ENCODE measurements at places on chromosomes 16 and 17. TPM values are rescaled to one million over a fixed set of nuclear protein-coding genes. Genes with fewer than 3 reads are reported as not detected.

- DNase-seq: no peak
Observed at GRCh38 chr17:79053251-79053925, 21.2 kb upstream of the ENGASE start.

- DNase-seq: no peak
Observed at GRCh38 chr16:87496447-87496801, 3.6 kb upstream of the ZCCHC14 start.

- DNase-seq: no peak
Observed at GRCh38 chr17:73316919-73317505, 5.2 kb upstream of the CDC42EP4 start.

DNA sequence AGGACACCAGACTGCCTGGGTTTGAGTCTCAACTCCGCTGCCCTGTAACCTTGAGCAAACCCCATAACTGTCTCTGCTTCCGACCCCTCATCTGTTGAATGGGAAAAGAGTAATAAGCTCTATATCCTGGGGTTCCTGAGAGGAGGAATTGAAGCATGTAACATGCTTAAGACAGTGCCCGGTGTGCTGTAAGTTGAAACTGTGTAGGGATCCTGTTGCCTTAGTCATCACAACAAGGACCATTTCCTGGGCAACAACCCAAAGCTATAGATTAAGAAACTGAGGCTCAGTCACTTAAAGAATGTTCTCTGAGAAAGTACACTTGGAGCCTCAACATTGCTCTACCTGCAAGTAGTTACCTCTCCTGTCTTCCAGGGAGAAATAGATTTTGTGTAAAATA, 23.0 kb downstream of the CDH13 start:
- no peak for DNase-seq

DNA sequence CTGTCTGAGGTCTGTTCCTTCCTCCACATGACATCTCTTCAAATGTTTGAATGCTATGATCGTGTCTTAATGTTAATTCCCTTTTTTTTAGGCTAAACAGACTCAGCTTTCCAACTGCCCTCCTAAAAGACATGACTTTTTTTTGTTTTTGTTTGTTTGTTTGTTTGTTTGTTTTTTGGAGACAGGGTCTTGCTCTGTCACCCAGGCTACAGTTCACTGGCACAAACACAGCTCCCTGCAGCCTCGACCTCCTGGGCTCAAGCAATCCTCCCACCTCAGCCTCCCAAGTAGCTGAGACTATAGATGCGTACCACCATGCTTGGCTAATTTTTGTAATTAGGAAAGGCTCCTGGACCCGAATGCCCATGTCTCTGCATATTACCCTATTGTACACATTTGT, 176.5 kb downstream of the ABCA8 start:
- no peak for DNase-seq

DNA sequence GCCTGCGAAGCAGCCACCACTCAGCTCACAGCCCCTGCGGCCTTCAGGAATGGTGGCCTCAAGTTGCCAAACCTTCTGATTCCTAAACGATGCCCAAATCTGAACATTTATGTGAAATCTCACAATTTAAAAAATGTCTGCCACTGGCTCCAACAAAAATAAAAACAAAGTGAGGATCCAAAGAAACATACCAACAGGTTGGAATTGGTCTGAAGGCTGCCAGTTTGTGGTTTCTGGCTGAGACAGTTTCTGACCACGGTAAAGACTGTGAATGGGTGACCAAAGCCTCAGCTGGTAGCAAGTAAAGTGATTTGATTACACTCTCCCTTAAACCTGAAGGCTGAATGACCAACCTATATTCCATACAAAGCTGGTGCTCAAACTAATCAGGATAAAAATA, 24.9 kb downstream of the LITAFD start:
- DNase-seq: no peak

GRCh38 chr16:70258946-70259345, 7.2 kb upstream of the EXOSC6 start:
- DNase-seq: no peak

DNA sequence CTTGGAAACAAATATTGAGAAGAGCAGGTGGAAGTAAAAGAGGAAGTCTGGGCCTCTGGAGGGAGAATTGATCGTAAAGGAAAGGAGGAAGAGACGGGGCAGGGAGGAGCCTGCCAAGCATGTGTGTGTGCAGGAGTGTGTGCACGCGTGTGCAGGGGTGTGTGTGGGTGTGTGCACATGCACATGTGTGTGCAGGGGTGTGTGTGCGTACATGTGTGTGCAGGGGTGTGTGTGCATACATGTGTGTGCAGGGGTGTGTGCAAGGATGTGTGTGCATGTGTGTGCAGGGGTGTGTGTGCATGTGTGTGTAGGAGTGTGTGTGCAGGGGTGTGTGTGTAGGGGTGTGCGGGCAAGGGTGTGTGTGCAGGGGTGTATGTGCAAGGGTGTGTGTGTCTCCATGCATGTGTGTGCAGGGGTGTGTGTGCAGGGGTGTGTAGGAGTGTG, 10.0 kb downstream of the CEP295NL start:
- no peak for DNase-seq

GRCh38 chr17:45745601-45746494, 38.3 kb upstream of the CRHR1 start:
- no peak for DNase-seq

- DNase-seq: no peak
Observed at GRCh38 chr17:27621942-27622559, 8.9 kb upstream of the LGALS9 start.

DNA sequence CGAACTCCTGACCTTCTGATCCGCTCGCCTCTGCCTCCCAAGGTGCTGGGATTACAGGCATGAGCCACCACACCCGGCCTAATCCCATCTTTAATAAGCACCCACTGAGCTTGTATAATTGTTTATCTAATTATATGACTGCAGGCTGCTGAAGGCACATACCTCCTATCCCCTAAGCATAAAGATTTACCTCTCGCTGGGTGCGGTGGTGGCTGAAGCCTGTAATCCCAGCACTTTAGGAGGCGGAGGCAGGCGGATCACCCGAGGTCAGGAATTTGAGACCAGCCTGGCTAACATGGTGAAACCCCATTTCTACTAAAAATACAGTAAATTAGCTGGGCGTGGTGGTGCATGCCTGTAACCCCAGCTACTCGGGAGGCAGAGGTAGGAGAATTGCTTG, 20.1 kb upstream of the YWHAE start:
- no peak for DNase-seq

DNA sequence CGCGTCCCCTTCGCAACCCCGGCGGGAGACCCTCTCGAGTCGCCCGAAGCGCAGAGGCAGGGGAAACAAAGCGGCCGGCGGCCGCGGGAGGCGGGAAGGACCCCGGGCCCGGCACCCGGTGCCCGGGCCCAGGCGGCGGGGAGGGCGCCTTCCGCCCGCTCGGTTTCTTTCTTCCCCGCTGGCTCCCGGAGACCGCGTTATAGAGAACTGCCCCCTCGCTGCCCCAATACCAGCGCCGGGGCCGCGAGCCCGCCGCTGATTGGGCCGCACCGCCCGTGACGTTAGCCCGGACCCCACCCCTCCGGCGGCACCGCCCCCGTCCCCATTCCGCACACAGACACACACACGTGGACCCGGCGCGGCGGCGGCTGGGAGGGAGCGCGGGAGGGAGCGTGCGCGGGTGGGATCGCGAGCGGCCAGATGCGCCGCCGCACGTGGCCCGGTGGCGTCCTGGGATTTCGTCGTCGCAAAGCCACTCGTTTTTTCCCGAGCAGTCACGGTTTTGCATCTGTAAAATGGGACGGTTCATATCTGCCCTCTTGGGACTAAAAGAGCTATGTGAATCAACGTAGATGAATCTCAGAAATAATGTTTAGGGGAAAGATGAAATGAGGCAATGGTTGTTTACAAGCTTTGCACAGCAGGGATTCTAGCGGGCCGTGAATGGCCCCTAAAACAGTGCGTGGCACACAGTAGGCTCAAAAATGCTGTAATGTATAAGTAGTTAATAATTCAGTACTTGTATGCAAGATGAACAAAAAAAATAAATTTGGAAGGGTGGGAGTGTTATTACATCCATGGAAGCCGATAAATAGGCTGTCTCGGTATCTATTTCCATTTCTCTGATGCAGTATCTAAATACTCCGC, at the start of gene EPOP:
EPOP (minus strand) TSS at position 209 of the 867 bp plus-strand sequence. CDS start 462 bp downstream, outside the sequence.
- DNase-seq: peak; percentile 89

- DNase-seq: peak; percentile 58
Observed at GRCh38 chr17:7842380-7843256, 8.6 kb downstream of the KDM6B start.

GRCh38 chr17:79987187-79987934, 48.3 kb downstream of the TBC1D16 start:
- no peak for DNase-seq

GRCh38 chr17:43890240-43890639, 17.1 kb downstream of the MPP2 start:
- no peak for DNase-seq

The SPNS2 gene
- total RNA-seq: 0.87 TPM

The PIK3R6 gene
- total RNA-seq: 0.15 TPM
